ENCODE measurements at places on chromosomes 5 and 9.

GRCh38 chr5:25489834-25490538 is 845.2 kb upstream of the CDH10 start:
- DNase-seq, result no peak

GRCh38 chr5:71693828-71694427 is 25.1 kb upstream of the CARTPT start:
- DNase-seq, result no peak

GRCh38 chr5:41763574-41763973 is 106.7 kb downstream of the OXCT1 start:
- no peak for DNase-seq

DNA sequence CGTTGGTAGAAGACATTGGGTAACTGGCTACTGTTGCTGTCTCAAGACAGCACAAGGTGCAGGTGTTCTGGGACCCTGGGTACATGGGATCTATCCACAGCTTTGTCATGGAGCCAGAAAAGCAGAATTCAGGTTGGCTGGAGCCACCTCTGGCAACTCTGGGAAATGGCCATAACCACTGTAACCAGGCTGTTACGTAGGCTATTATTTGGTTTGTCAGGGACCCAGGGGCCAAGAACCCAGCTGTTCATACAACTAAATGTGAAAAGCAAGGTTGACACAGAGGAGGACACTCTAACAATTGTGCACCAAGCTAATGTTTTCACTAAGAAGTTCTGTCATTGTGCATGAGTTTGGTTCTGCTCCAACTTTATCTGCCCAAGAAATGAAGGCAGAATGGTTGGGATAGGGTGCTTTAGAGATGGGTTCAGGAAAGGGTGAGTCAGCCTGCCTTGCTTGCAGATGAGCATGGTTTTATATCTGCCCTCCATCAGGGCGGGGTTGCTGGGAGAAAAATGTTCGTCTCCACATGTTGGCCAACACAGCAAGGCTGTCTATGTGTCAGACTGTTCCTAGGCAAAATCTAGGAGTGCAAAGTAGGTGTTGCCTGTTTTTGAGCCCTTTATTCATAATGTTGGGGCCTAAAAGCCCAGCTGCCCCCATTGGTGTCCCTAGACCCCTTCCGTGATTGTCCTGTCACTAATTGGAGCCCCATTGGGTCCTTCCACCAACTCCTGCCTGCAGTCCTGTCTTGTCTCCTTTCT is 131.3 kb upstream of the DAP start:
- no peak for DNase-seq

- DNase-seq, result no peak
These were observed 672.1 kb upstream of the CHD1 start for GRCh38 chr5:99600952-99601351.

DNA sequence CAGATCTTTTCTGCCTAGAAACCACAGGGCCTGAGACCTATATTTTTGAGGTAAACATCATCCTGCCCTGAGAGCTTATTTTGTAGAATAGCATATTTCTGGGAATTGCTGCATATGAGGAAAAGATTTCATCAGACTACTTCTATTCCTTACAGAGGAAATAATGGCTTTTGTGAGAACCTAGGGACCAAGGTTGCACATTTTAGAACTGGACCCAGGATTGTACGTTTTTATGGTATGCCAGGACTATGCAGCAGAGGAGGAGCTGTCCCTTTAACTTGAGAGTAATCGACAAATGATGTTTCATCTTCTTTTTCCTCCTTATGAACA is 2.2 kb upstream of the ALDH1A1 start:
- DNase-seq, result no peak

GRCh38 chr9:116504893-116505480 is 182.1 kb upstream of the TRIM32 start:
- no peak for DNase-seq

GRCh38 chr5:142357469-142358090 is 32.8 kb upstream of the SPRY4 start:
- no peak for DNase-seq

DNA sequence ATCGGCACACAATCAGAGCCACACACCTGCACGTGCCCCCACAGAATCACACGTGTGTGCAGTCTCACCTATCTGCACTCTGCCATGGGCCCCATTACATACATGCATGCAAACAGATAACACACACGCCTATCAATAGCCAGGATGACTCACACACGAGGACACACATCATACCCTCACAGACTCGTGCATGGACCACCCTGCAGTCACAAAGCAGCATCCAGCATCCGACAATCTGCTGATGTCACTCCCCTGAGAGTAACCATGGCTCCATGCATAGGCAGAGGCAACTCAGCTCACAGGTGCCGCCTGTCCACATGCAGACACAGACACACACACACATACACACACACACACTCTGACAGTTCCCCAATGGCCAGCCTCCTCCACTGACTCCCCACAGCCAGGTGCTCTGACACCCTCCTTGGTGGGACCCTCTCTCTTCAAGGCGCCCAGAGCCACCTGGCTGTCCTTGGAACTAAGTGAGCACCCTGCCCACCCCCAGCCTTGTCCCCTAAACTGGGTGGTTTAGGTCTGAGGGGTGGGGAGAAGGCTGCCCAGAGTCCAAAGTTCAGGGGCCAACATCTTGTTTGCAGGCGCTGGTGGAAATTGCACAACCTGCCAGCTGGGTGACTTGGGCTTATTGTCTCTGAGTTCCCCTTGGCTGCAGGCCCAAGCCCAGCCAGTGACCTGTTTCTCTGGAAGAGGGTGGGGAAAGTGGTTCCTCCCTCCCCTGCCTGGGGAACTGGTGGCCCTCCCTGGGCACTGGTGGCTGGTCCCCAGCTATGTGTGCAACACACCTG is 34.6 kb upstream of the NEK6 start:
- no peak for DNase-seq

DNA sequence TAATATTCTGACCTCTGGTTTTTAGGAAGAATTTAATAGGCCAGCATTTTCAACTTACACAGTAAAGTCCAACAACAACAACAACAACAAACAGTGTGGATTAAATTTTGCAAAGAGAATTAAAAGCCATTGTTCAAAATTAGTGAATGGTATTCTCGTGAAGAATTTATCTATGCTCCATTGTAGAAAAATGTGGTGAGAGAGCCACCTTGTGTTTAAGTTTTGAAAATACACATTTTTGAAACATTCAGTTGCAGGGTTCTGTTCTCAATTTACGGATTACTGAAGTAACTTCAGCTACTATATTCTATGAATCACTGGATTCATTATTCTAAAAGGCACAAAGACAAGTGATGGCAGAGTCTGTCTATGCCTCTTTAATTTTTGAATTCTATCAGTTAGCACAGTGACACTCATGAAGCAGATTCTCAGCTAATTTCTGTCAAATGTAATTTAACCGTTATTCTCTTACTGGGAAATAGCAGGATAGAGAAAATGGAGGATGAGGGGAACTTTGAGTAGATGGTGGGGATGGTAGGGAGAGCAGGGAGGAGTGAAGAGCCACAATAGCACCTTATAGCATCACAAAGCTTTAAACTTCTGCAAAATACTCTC is 11.0 kb downstream of the CCDC152 start:
- no peak for DNase-seq

DNA sequence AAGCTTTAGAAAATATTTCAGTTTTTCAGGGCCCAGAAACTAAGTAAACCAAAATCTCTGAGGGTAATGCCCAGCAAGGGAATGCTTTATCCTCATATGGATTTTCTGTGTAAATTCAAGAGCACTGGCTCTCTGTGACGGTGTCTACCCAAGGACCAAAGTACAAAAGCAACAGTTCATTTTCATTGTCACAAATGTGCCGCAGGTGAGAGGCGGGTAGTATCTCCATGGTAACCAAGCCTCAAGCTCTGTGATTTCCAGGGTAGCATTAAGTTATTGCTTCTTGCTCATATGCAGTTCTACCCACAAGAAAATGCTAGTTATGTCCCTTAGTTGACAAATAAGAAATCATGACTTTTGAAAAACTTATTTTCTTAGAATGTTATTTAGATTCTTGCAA is 164.3 kb downstream of the MTRR start:
- no peak for DNase-seq

GRCh38 chr5:147223948-147224791 is 10.7 kb upstream of the STK32A start:
- DNase-seq, result no peak

- DNase-seq, result no peak
These were observed 64.7 kb downstream of the RXRA start for GRCh38 chr9:134390947-134391318.

DNA sequence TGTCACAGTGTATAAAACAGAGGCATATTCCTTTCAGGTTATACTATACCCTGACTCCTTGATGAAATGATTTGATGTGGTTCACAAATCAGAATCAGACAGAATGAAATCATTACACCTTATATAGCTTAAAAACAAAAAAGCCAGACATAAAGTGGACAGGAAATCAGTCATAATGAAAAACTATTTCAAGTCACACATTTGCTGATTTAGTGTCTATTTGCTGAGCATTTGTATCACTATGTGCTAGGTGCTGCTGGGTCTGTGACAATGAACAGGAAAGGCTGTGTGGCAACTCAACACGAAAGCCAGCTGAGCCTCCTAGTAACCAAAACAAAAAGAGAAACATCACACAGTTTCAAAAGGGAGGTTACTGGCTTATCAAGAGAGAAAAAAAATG is 194.0 kb downstream of the EFNA5 start:
- no peak for DNase-seq

GRCh38 chr5:33937707-33938506 is 1.7 kb downstream of the RXFP3 start:
- no peak for DNase-seq

DNA sequence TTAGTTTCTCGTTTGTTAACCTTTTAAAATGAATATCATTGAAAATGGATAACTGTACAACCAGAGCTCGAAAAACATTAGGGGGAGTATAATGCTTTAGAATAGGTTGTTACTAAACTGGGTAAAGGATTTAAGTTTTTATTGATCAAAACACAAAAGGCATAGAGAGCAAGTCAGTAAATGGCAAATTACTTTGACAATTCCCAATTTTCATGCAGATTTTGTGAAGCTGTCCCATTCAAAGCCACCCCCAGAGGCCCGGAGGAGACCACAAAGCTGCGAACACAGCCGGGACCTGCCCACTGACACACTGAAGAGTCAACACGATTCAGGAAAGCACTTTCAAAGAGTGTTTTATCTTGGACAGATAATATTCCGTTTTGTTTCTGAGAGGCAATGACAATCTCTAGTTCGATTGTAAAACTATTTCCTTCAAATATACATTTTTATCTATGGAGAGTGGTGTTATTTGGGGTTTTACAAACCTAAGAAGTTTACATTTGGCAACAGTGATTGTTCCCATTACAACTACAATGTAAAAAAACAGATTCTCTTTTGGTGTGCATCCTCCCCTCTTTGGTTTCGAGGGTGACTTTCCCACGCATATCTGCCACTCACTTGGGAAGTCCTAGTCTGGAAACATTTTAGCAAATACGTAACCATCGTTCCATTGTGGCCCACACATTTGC is 182.6 kb upstream of the TBCA start:
- DNase-seq, result no peak

DNA sequence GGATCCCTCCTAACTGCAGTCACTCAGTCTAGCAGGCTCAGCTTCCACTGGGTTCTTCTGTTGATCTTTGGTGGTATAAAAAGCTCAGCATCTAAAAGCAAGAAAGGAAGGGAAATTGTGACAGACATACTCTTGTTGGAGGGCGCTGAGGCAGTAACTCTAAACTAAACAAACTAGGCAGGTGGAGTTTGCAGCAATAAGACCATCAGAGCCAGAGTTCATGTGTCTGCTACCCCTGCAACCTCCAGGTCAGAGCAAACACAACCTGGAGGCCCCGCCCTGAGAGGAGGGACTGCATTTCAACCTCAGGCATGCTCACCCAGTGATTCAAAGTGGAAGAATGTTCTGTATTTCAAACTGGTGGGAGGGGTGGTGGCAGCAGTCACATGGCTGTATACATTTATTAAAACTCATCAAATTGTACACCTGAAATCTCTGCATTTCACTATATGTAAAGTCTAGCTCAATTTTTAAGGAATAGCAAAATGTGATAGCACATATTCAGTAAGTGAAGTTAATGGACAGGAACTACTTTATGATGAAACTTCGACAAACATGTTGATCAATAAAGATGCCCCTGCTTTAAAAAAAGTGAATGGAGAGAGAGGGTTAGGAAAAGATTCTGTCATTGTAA is 7.1 kb downstream of the ACTL7A start:
- DNase-seq, result no peak

- DNase-seq, result no peak
These were observed 4.5 kb downstream of the ABCA2 start for GRCh38 chr9:137023583-137023991.

DNA sequence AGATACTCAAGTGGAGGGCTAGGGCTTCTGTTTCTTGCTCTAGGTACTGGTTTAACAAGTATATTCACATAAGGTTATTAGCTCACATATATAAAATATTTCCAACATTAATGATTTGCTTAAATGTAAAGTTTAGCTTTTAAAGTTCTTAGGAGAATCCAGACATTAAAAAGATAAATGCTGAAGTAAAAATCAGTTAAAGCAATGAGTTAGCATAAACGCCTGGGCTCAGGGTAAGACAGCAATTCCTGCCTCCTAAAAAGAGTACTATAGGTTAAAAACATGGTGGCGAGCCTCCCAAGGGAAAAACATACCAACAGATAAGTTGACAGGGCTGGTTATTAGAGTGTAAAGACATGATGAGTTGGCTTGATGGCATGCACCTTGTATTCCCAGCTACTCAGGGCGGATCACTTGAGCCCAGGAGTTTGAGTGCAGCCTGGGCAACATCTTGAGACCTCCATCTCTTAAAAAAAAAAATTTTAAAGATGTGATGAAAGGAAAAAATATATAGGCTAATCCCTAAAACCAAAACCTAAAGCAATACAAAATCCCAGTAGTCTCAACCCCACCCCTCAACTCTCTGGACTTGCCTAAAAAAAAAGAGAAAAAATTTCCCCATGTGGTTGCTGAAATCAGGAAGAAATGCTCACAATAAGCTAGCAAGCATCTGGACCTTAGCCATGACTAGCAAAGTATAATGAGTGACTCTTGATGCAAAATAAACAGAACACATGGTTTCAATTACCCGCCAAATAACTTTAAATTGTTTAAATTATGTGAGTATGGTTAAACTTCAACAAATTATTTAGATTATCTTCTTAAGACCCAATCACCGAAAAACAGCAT is 3.6 kb downstream of the GOLPH3 start:
- no peak for DNase-seq

DNA sequence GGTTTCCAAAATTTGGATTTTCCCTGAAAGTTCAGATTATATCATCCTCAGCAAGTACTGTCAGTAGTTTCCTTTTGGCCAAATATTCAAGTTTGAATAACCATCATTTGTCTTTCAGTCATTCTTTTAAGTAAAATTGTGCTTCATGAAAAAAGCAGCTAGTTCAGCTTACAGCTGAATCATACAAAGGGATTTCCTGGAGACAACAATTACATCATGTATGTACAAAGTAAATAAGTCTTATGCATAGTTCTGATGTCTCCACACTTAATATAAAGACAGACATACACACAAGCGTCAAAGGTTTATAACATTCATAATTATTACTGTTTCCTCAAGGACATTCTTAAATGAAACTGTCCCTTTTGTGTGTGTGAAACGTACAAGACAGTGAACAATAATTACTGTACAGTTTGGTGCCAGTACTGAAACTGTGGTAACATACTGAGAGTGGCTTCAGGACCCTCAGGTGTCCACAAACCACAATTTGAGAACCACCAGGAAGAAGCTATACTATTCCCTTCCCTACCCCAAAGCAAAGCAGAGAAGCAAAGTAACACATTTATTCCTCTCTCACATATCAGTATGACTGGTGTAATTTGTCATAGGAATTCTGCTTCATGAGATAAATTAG is 746.6 kb downstream of the TAF11L14 start:
- DNase-seq, result no peak

Data from esophagus squamous epithelium (tissue), 5 donors.